GM23338 (cell line): ENCODE measurements at places on chromosomes 5 and 9.

DNA sequence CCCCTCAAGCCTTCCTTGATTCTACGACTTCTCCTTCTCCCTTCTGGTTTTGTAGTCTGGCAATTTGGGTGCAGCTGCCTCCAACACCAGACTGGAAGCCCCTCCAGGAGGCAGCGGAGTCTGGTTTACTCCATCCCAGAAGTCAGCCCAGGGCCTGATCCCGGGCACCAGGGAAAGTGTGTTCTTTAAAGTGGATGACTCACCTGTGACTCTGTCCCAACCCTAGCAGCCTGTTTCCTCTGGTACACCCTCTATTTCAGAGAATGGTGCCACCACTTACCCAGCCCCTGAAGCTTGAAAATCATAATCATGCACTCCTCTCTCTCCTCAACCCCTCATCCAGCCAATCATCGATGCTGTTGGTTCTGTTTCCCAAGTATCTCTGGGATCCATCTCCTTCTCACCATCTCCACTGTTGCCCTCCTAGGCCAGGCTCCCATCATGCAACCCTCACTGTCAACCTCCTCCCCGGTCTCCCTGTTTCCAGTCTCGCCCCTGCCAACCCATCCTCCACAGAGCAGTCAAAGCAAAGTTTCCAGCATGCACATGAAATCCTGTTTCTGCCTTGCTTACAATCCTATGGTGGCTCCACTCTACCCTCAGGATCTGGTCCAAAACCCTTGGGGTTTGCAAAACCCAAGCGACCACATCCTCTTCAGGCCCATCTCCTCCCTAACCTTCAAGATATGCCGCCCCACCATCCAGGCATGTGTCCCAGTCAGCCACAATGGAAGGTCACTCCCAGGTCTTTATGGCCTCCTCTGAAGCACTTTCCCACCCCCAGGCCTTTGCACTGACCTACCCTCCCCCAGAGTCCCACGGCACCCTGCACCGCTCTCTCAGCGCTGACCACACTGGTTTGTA, 10.5 kb downstream of the LHX6 start:
- no peaks in the 10 kb centered on the region for H3K36me3 ChIP-seq
- H3K27me3 ChIP-seq, result peaks cover 97% of the 10 kb centered on the region
- peak overlapping the region; percentile 63 for H3K4me3 ChIP-seq
- peak; percentile 42 for DNase-seq
- H3K27ac ChIP-seq, result no peak overlapping the region
- peaks cover 45% of the 10 kb centered on the region for H3K4me1 ChIP-seq

- H3K27ac ChIP-seq, result no peak overlapping the region
- peak overlapping the region; percentile 26; the same call in 1 of the 2 replicates for H3K4me3 ChIP-seq
- no peaks in the 10 kb centered on the region for H3K36me3 ChIP-seq
- H3K4me1 ChIP-seq, result peaks cover 9% of the 10 kb centered on the region
These were observed 721 bp downstream of the PTGES start for GRCh38 chr9:129751841-129752801.

DNA sequence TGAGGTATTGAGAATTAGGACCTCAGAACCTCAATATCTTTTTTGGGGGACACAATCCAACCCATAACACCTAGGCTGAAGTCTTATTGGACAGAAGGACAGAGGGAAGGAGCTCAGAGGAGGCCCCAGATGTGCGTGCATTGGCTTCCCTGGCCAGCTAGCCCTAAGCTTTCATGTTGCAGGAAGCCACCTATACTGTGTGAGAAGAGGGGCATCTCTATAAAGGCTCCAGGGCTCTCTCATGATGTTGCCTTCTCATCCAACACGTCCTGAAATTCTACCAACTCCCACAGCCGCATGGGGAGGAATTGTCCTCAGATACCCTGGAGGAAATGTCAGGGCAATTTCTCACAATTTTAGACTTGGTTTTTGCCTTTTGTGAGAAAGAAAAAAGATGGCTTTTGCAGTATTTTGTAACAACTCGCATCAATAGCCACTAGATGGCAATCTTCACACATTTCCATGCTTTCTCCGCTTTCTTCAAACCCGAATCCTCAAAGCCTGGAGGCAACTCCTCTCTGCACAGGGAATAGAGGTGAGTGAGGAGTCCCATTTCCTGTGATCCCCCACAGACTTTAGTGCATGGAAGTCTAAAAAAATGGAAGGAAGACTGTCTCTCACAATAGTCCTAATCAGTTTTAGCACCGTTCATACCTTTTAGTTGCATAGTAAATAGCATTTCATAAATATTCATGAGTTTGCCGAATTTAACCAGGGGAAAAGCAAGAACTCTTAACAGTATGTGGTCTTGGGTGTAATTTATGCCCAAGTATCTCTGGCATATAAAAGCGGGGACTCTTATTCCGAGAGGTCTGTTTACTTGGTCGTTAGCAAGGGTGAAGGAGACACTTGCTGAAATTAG, 7.4 kb upstream of the PPP3R2 start:
- no peaks in the 10 kb centered on the region for H3K27me3 ChIP-seq
- H3K4me3 ChIP-seq, result no peak overlapping the region
- H3K36me3 ChIP-seq, result no peaks in the 10 kb centered on the region
- no peak overlapping the region for H3K27ac ChIP-seq
- H3K4me1 ChIP-seq, result no peaks in the 10 kb centered on the region

DNA sequence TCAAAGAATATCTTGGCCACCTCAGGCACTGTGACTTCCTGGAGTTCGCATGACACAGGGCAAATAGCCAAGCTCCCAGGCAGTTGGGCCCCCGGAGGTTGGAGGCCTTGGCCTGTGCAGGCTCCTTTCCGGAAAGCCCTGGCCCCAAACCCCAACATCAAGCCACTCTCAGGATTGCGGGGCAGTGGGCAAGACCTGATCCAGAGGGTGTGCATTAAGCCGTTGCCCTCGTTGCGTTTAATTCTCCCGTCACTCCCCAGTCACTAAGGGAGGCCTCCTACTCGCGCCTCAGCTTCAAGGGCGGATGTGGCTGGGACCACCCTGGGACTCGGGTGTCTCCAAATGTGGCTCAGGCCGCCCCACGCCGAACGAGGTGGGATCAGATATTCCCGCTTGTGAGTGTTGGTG, 60.1 kb downstream of the TMEM174 start:
- H3K4me3 ChIP-seq, result peak overlapping the region; percentile 68
- no peaks in the 10 kb centered on the region for H3K36me3 ChIP-seq
- peaks cover 46% of the 10 kb centered on the region for H3K4me1 ChIP-seq
- no peak for DNase-seq
- H3K27me3 ChIP-seq, result peaks cover 92% of the 10 kb centered on the region

- H3K27me3 ChIP-seq, result no peaks in the 10 kb centered on the region
- no peaks in the 10 kb centered on the region for H3K4me1 ChIP-seq
- DNase-seq, result no peak
- H3K36me3 ChIP-seq, result no peaks in the 10 kb centered on the region
- H3K27ac ChIP-seq, result no peak overlapping the region
These were observed 27.7 kb downstream of the CDH9 start for GRCh38 chr5:27010646-27011045.
